ENCODE measurements at places on chromosomes 3 and 15.

DNA sequence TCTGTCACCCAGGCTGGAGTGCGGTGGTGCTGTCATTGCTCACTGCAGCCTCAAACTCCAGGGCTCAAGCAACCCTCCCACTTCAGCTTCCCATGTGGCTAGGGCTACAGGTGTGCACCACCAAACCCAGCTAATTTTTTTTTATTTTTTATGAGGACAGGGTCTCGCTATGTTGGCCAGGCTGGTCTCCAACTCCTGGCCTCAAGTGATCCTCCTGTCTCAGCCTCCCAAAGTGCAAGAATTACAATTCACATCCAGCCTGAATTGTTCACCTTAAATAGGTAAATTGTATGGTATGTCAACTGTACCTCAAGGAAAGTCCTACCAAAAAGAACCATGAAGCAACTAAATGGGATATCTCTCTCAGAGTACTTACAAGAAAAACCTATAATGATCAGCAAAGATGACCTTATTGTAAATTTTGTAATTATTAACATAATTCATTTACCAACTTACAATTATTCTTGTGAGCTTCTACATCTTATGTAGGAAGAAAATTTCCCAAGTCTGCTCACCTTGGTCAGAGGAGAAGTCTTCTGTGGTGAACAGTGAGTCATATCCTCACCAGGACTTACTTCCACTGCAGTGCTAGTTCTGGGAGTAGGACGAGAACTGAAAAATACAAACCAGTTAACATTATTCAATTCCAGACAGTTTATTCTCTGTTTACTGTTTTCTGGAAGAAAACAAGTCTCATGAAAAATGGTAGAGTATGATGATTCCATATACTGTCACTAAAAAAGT lies 54.4 kb downstream of the ULK4 start:
- H3K36me3 ChIP-seq = peaks cover 24% of the 10 kb centered on the region
- H3K4me3 ChIP-seq = no peak overlapping the region
- no peaks in the 10 kb centered on the region for H3K27me3 ChIP-seq
- no peak overlapping the region for H3K27ac ChIP-seq
- DNase-seq = no peak

GRCh38 chr3:4042070-4042469 lies 242.8 kb downstream of the LRRN1 start:
- no peaks in the 10 kb centered on the region for H3K27me3 ChIP-seq
- H3K4me3 ChIP-seq = no peak overlapping the region
- no peak for DNase-seq

DNA sequence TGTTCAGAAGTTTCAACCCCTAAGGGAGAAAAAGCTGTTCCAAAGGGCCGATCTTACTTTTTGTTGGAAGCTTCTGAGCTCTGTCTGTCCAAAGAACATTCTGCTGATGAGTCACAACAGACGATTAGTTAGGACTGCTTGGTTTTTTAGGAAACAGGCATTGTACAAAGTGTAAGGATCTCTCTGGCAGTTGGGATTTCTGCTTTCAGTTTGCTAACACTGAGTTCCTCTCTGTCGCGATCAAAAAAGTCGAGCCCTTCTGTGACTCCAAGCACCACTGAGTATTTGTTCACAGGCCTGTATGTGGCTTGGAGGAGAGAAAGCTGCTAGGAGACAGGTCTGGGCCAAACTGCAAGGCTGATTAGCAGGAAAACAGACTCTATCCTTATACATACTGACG lies 91.8 kb upstream of the PFN2 start:
- no peaks in the 10 kb centered on the region for H3K36me3 ChIP-seq
- H3K4me1 ChIP-seq = no peaks in the 10 kb centered on the region
- DNase-seq = no peak

DNA sequence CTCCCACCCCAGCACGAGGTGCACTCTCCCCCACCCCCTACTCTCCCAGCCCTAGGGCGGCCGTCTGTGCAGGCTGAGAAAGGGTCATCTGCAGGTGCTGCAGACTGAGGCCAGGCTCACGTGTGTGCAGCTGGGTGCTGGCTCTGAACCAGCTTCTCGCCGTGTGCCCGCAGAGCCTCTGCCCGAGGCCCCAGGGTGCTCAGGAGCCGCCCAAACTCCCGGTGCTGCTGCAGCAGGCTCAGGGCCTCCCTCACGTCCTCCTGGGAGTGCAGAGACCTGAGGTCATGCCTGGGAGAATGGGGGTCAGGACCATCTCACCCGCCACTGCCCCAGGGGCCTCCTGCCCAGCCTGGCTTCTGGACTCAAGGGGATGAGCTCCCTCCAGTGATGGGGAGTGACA lies 17.2 kb downstream of the SPTBN5 start:
- DNase-seq = no peak
- H3K27me3 ChIP-seq = no peaks in the 10 kb centered on the region
- H3K27ac ChIP-seq = no peak overlapping the region
- H3K4me1 ChIP-seq = peaks cover 6% of the 10 kb centered on the region
- no peaks in the 10 kb centered on the region for H3K36me3 ChIP-seq

GRCh38 chr3:99509224-99509623 lies 129.2 kb upstream of the COL8A1 start:
- H3K4me3 ChIP-seq = no peak overlapping the region
- H3K36me3 ChIP-seq = no peaks in the 10 kb centered on the region
- no peaks in the 10 kb centered on the region for H3K27me3 ChIP-seq
- H3K4me1 ChIP-seq = peaks cover 13% of the 10 kb centered on the region
- H3K27ac ChIP-seq = no peak overlapping the region
- DNase-seq = no peak

- no peaks in the 10 kb centered on the region for H3K27me3 ChIP-seq
- H3K4me3 ChIP-seq = no peak overlapping the region
- peaks cover 11% of the 10 kb centered on the region for H3K4me1 ChIP-seq
- H3K36me3 ChIP-seq = peaks cover 11% of the 10 kb centered on the region
- no peak for DNase-seq
- H3K27ac ChIP-seq = no peak overlapping the region
Observed at GRCh38 chr3:150635526-150635925, 32.4 kb downstream of the SELENOT start.

DNA sequence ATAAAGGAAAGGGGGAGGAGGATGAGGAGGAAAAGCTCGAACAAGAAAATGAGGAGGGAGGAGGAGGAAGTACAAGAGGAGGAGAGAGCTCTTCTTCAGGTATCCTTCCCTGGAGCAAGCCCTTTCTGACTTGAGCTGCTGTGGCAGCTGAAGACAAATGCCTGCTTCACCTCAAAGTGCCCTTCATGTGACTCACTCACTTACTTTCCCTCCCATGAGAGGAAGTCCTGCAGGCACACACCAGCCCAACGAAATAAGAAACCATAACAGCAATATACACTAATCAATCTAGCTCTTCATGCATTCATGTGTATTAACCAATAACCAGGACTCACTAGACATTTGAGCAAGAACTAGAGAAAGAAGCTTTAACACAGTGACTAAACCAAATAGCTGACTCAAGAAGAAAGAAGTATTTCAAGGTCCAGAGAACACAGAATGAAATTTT lies 251.9 kb downstream of the IGSF11 start:
- H3K4me3 ChIP-seq = no peak overlapping the region
- no peak for DNase-seq
- H3K27ac ChIP-seq = no peak overlapping the region
- H3K36me3 ChIP-seq = no peaks in the 10 kb centered on the region

DNA sequence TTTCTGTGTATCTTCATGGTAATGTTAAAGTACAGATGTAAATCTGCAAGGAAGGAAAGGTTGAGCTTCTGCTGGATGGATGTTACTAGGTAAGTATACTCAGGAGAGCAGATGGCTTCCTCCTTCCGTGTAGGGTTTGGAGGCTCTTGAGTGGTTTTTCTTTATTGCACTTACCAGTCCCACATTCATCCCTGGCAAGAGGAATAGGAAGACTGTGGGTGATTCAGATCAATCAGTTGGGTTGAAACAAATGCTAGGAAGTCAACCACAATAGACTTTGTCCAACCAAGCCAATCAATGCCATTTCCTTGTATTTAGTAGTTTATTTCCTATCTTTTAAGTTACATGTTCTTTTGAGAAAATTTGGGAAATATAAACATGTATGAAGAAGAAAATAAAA lies 26.6 kb downstream of the MYZAP start:
- H3K27me3 ChIP-seq = no peaks in the 10 kb centered on the region
- H3K27ac ChIP-seq = peak overlapping the region; percentile 65
- no peaks in the 10 kb centered on the region for H3K36me3 ChIP-seq
- peaks cover 42% of the 10 kb centered on the region for H3K4me1 ChIP-seq
- no peak for DNase-seq

GRCh38 chr15:77031376-77032050 lies 36.6 kb downstream of the PSTPIP1 start:
- peaks cover 10% of the 10 kb centered on the region for H3K27me3 ChIP-seq
- no peaks in the 10 kb centered on the region for H3K4me1 ChIP-seq
- no peaks in the 10 kb centered on the region for H3K36me3 ChIP-seq
- no peak for DNase-seq

DNA sequence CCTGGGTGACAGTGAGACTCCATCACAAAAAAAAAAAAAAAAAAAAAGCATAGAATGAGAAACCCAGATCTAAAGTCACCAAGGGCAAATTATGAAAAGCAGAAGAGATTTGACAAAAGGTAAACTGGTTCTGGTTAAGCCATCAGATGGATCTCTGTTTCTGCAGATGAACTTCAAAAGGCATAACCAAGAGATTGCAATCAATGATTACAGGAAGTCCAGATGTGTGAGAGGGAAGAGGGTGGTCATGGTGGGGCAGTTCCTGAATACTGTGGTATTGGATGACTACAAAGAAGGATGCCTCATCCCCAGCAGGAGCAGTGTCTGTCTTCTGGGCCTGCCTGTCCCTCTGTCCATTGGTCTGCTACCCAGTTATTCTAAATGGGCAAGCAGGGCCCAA lies 3.8 kb downstream of the P4HTM start:
- H3K27ac ChIP-seq = no peak overlapping the region
- H3K4me3 ChIP-seq = no peak overlapping the region
- H3K4me1 ChIP-seq = peaks cover 25% of the 10 kb centered on the region

DNA sequence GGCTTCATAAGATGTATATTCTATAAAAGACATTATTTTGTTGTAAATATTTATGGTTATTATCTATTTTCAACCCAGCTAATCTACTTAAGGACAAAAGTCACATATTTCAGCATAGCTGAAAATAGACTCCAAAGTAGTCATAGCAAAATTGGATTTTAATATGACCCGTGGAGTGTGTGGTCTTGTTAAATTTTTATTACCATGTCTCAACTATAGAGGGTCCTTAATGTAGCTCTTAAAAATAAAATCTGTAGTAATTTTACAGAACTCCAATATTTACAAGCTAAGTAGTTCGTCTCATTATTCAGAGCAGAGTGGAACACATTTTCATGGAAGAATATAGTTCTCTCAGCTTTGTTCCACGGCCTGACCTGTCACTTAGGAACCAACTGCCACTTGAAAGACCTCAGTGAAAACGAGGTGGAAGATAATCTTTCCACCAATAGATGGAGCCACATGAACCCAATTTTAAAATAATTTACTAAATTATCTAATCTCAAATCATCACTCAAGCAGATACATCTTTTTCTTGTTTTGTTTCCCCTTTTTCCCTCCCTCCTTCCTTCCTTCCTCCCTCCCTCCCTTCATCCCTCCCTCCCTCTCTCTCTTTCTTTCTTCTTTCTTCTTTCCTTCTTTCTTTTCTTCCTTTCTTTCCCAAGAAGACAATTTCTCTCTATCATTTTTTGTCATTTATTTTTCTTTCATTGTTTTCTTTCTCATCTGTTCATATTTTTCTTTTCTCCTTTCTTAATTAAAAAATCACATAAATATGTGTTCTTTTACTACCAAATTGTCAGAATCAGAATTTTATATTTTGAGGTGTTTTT lies 97.2 kb downstream of the CLDN1 start:
- H3K36me3 ChIP-seq = no peaks in the 10 kb centered on the region
- no peak overlapping the region for H3K4me3 ChIP-seq
- H3K27ac ChIP-seq = no peak overlapping the region
- no peak for DNase-seq
- H3K4me1 ChIP-seq = no peaks in the 10 kb centered on the region
- H3K27me3 ChIP-seq = peaks cover 9% of the 10 kb centered on the region

DNA sequence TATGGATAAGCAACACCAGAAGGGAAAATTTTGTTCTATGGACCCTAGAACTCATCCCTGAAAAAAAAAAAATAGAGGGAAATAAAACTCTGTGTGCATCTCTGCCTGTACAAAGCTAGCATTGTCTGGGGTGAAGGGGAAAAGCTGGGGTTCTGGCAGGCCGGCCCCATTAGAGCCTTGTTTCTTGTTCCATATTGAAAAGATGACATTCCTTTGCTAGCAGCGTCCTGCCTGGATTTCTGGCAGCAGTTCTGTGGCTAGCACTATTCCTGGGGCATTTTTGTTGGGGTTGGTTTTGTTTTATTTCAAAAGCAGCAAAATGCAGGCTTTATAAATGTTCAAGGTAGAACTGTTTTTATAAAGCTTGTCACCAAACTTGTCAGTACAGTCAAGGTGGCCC lies 45.2 kb downstream of the RARB start:
- H3K27me3 ChIP-seq = no peaks in the 10 kb centered on the region
- DNase-seq = no peak
- no peak overlapping the region for H3K4me3 ChIP-seq
- H3K4me1 ChIP-seq = peaks cover 90% of the 10 kb centered on the region
- H3K27ac ChIP-seq = no peak overlapping the region

- H3K4me1 ChIP-seq = peaks cover 34% of the 10 kb centered on the region
- H3K27me3 ChIP-seq = no peaks in the 10 kb centered on the region
- no peak overlapping the region for H3K4me3 ChIP-seq
- DNase-seq = no peak
Observed at GRCh38 chr15:41022487-41023090, 69.3 kb downstream of the CHAC1 start.

DNA sequence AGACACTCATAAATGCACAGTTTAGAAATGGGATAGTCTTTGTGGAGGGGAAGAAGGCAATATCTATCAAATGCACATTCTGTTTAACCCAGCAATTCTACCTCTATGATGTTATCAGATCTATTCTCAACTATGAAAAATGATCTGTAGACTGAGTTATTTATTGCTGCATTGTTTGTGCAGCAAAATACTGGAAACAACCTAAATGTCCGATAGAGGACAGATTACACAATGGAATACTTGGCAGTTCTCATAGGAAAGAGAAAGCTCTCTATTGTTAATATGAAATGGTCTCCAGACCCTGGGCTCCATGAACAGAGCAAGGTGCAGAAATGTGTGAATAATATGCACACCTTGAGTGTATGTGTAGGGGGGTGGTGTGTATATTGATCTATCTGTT lies 49.0 kb upstream of the SELENOK start:
- no peaks in the 10 kb centered on the region for H3K4me1 ChIP-seq
- H3K27me3 ChIP-seq = peaks cover 24% of the 10 kb centered on the region
- H3K4me3 ChIP-seq = no peak overlapping the region
- no peaks in the 10 kb centered on the region for H3K36me3 ChIP-seq
- H3K27ac ChIP-seq = no peak overlapping the region

- no peak for DNase-seq
- H3K36me3 ChIP-seq = no peaks in the 10 kb centered on the region
- peaks cover 24% of the 10 kb centered on the region for H3K27me3 ChIP-seq
Observed at GRCh38 chr3:127212231-127212630, 19.3 kb downstream of the PRR23E start.

- H3K36me3 ChIP-seq = no peaks in the 10 kb centered on the region
- H3K27me3 ChIP-seq = peaks cover 4% of the 10 kb centered on the region
- no peak overlapping the region for H3K4me3 ChIP-seq
- H3K27ac ChIP-seq = no peak overlapping the region
Observed at GRCh38 chr15:70530503-70530902, 232.9 kb downstream of the UACA start.

All from heart right ventricle (tissue), 16 donors.